NK-92 treated with Interleukin-12 subunit alpha and Interleukin-12 subunit beta, amount 100 ng/mL, for 24 hours (cell line): ENCODE measurements at places on chromosomes 7 and 10.

DNA sequence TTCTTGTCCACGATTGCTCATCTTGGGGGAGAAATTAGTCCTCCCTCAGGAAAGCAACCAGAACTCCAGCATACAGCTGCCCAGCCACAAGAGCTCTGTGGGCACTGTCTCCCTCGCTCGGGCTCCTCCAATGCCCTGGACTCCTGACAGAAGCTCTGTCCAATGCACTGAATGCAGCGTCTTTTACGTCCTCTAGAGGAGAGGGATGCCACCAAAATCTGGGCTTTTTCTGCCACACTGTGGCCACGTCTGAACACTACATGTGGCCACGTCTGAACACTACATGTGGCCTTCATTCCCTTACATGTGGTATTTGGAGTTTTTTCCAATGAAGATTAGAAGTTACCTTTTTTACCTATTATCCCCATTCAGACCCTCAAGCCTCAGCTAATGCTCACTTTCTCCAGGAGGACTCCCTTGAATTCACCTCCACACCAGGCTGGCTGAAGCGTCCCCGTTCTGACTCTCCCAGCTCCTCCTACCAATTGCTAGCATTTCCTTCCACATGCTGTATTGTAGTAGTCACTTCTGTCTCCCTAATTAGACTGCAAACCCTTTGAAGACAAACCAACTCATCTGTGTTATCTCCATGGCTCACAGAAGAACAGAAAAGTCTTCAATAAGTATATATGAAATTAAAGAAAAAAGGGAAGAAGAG, 134.3 kb upstream of the PDE1C start:
- DNase-seq = peak; percentile 2

DNA sequence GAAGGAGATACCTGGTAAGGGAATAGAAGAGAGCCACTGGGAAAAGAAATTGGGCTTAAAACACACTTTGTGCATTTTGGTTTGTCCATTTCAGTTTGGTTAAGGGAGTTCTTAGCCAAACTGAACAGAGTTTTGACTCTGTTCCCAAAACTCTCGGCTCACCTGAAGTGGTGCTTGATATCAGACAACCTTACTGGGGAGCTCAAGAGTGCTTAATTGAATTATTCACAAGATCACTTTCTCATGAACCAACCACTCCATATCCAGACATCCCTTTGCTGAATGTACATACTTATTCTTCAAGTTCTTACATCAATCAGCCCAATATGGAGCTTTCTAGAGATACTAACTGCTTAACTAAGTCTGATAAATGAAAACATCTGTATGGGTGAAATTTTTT, 413.1 kb downstream of the GRM8 start:
- no peak for DNase-seq

DNA sequence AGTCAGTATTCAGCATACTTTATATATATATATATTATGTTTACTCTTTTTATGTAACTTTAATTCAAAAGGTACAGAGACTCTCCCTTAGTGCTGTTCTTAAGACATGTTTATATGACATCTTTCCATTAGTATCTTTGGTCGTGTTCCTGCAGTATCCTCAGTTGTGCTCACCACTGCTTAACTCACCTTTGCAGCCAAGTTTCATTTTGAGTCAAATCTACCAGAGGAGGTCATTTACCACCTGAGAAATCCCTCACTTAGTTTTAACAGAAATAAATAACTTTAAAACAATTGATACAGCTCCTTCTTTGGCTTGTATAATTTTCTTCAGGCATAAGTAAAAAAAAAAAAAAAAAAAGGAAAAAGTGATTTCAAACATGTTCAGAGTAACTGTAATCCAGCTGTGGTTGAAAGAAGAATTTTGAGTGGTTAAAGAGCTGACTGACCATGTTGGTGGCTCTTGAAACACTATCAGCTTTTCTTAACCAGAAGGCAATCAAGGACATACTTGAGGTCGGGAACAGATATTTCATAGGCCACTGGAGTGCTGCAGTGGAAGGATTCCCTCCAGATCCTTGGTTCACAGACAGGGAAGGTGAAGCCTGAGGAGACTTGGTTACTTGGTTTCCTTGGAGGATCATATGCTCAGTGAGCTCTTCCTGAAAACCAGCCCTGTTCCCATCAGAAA, 116.8 kb downstream of the AUTS2 start:
- DNase-seq = no peak

DNA sequence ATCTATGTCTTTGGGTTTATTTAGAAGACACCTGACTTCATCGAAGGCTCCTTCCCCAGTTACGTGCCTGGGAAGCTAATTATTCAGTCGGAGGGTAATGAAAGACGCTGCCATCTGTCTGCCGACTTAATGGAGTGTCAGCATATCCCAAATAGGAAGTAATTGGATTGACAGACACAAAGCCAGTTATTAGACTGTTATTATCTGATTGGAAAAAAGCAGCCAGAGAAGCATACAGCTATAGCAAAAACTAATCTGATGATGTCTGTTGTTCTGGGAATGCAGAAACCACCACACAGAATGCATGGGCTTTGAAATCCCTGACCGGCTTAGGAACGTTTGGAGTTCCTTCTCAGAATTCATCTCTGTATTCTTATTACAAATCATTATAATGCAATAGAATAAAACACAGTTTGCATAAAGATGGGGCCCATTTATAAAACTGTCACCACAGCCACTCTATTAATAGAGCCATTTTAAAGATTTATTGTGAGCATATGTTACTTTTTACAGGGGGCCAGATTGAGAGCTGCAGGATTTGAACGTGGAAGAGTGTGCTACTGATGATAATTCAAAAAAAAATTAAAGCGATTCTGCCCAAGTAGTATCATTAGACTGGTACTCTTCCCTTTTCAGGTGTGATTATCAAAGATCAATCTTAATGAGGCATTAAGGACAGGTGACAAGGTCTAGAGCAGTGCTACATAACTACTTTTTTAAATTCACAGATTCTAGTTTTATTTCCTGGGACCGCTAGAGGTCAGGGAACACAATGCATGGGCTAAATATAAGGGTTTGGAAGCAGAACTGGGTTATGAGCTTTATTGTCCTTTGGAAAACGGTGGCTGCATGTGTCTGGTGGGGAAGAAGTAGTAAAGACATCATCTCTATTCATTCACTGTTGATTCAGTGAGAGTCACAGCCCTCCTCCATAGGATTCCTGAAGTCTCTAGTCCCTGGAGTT, 330.1 kb upstream of the LRGUK start:
- no peak for DNase-seq

GRCh38 chr10:69455006-69455763, 3.9 kb downstream of the TSPAN15 start:
- DNase-seq = no peak

DNA sequence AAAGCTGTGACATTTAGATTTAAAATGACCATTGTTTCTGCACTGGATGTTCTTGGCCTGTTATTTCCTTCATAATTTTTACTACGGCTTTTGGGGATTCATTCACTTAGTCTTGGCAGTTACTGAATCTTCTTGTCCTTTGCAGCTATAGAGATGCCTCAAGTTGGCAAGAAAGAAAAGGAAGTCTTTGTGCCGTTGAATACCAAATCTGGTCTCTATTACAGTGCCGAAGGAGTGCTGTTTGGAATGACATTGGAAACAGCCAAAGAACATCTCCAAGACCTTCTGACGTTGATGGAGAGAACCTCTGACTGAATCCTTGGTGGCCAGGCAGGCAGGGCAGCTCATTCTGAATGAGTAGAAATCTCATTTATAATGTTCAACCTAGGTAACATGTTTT, 54.3 kb upstream of the NRP1 start:
- no peak for DNase-seq
